CD8-positive, alpha-beta memory T cell (primary cell): ENCODE measurements at places on chromosomes 16 and 17. TPM values are rescaled to one million over a fixed set of nuclear protein-coding genes. Genes with fewer than 3 reads are reported as not detected.

DNA sequence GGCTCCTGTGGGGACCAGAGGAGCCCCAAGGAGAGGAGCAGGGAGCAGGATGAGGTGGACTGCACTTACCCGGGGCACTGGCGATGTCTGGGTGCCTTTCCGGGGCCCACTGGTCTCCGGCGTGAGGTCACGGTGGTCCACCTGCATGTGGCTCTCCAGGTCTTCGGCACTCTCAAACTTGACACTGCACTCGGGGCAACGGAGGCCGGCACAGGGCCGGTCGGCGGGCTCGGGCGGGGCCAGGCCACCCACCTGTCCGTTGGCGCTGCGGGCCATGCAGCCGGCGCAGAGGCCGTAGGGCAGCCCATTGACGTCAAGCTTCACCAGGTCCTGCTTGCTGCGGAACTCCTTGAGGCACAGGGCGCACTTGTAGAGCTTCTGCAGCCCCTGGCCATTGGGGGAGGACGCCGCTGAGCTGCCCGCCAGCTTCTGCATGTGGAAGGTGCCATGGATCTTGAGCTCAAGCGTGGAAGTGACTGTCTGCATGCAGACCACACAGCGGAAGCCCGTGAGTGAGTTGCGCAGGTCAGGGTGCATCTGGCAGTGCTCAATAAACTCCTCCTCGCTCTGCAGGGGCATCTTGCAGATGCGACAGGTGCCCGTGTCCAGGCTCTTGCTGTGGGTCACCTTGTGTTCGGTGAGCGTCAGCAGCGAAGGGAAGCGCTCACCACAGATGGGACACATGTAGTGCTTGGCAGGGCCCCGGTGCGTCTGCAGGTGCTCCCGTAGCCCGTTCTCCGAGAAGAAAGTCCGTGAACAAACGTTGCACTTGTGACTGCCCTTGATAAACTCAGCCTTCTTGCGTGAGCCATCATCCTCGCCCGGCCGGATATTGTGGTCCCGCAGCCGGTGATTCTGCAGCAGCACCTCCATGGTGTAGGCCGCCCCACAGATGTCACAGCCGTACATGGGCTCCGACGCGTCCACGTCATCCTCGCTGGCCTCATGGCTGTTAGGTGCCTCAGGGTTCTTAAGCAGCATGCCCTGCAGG lies 220.0 kb downstream of the ZNF423 start:
- no peaks in the 10 kb centered on the region for H3K27me3 ChIP-seq
- no peaks in the 10 kb centered on the region for H3K36me3 ChIP-seq
- no peak for DNase-seq
- no peak overlapping the region for H3K27ac ChIP-seq

The LRRC37A gene
- polyA plus RNA-seq: 1.1 TPM

DNA sequence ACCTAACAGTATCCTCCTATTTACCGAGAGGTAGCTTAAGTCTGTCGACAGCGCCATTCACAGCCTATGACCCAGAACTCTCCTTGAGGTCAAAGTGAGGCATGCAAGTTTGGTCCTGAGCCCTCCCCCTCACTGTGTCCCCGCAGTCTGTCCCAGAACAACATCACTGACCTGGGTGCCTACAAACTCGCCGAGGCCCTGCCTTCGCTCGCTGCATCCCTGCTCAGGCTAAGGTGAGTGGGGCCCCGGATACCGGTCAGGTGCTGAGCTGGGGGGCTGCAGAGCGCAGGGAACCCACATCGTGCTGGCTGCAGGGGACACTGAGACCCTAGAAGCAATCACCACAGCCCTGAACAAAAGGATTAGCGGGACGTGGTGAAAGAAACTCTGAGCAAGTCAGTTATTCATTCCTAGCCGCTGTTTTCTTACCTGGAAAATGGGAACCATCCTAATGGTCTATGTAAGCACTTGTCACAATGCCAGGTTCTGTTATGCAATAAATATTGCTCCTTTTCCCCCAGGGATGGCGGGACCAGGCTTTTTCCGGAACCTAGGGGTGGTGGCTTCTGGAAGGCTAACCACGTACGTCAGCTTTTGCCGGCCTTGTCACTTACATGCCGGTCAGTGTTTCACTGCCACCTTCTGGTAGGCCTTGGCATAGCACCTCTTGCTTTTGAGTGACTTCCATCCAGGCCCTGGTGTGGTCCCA lies 23.8 kb downstream of the DEXI start:
- no peak overlapping the region for H3K27ac ChIP-seq
- H3K27me3 ChIP-seq: no peaks in the 10 kb centered on the region
- no peaks in the 10 kb centered on the region for H3K36me3 ChIP-seq

The NTN1 gene
- not detected for polyA plus RNA-seq

- no peaks in the 10 kb centered on the region for H3K4me1 ChIP-seq
- H3K27me3 ChIP-seq: peaks cover 10% of the 10 kb centered on the region
- no peaks in the 10 kb centered on the region for H3K36me3 ChIP-seq
- no peak overlapping the region for H3K4me3 ChIP-seq
- H3K27ac ChIP-seq: no peak overlapping the region
Measured at GRCh38 chr16:23175651-23176050, 6.9 kb upstream of the SCNN1G start.

DNA sequence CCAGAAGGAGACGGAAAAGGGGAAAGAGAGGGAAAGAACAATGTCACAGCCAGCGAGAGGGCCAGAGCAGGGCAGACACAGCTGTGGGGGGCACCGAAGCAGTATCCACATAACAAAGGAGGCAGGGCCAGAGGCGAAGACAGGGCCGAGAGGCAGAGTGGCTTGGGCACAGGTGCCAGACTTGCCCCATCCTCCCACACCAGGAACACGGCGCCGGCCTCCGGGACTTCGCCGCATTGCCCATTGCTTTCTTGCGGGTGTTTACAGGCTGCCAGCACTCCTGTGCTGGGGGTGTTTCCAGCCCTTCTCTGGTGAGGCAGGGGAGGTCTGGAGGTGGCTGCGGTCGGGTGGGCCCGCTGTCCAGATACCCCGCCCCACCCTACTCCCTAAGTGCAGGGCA lies 78.0 kb downstream of the ENGASE start:
- no peaks in the 10 kb centered on the region for H3K36me3 ChIP-seq
- H3K27ac ChIP-seq: no peak overlapping the region
- H3K4me3 ChIP-seq: no peak overlapping the region
- H3K27me3 ChIP-seq: peaks cover 4% of the 10 kb centered on the region
- DNase-seq: no peak

DNA sequence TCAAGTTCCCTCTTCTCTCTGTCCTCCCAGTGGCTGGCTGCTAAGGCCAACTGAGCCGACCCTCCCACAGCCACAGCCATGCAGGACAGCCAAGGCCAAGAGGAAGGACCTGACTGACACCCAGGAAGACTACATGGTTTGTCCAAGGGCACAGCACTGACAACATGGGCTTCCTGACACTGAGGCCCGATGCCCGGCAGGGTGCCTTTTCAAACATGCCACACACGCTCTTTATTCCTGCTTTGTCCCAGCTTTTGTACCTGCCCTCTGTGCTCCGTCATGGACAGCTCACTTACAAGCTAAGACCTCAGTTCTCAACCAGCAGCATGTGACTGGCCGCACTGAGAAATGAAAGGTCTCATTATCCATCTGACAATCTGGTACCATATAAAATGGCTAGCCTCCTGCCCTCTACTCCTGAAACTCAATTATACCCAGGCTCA lies 45.8 kb downstream of the TEX2 start:
- no peaks in the 10 kb centered on the region for H3K4me1 ChIP-seq
- no peaks in the 10 kb centered on the region for H3K36me3 ChIP-seq
- no peak for DNase-seq
- H3K27ac ChIP-seq: no peak overlapping the region
- no peaks in the 10 kb centered on the region for H3K27me3 ChIP-seq
- no peak overlapping the region for H3K4me3 ChIP-seq

- no peak for DNase-seq
- no peaks in the 10 kb centered on the region for H3K36me3 ChIP-seq
- no peaks in the 10 kb centered on the region for H3K4me1 ChIP-seq
Measured at GRCh38 chr16:47987136-47987535, 168.7 kb downstream of the ABCC12 start.

GRCh38 chr17:44628243-44629188 lies 27.8 kb upstream of the MEIOC start:
- no peaks in the 10 kb centered on the region for H3K36me3 ChIP-seq
- no peak overlapping the region for H3K27ac ChIP-seq
- no peak for DNase-seq
- H3K4me3 ChIP-seq: no peak overlapping the region
- H3K4me1 ChIP-seq: no peaks in the 10 kb centered on the region

- H3K27me3 ChIP-seq: no peaks in the 10 kb centered on the region
- peaks cover 38% of the 10 kb centered on the region for H3K36me3 ChIP-seq
- DNase-seq: no peak
- H3K27ac ChIP-seq: no peak overlapping the region
- no peaks in the 10 kb centered on the region for H3K4me1 ChIP-seq
Measured at GRCh38 chr17:1899403-1900000, 69.7 kb downstream of the RPA1 start.

DNA sequence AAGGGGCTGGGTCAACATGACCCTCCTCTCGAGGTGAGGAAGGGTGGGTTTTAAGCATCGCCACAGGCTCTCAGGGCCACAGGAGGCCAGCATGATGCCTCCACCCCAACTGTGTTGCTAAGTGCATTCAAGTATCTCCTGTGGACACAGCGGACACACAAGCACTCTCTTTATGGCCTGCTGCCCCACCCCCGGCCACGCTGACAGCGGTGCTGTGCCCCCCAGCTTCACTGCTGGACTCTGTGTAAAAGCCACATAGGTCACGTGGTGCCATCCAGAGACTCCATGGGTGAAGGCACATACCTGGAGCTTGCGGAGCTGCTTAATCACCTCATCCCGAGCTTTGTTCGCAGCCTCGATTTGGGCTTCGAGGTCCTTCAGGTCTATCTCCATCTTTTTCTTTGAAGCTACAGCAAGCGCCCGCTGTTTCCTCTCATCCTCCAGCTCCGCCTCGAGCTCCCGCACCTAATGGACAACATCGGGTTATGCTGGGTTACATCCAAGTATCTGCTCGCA lies 51.5 kb downstream of the NDEL1 start:
- H3K4me3 ChIP-seq: no peak overlapping the region
- H3K36me3 ChIP-seq: peaks cover under 1% of the 10 kb centered on the region
- no peaks in the 10 kb centered on the region for H3K4me1 ChIP-seq
- H3K27me3 ChIP-seq: no peaks in the 10 kb centered on the region

- H3K36me3 ChIP-seq: peaks cover 69% of the 10 kb centered on the region
- H3K4me3 ChIP-seq: no peak overlapping the region
- H3K27ac ChIP-seq: no peak overlapping the region
Measured at GRCh38 chr17:38717139-38717745, 12.2 kb downstream of the MLLT6 start.

- no peak overlapping the region for H3K27ac ChIP-seq
- no peaks in the 10 kb centered on the region for H3K36me3 ChIP-seq
- H3K27me3 ChIP-seq: no peaks in the 10 kb centered on the region
- peaks cover 18% of the 10 kb centered on the region for H3K4me1 ChIP-seq
- H3K4me3 ChIP-seq: no peak overlapping the region
Measured at GRCh38 chr17:82281502-82282238, 8.2 kb upstream of the CSNK1D start.

- DNase-seq: no peak
- no peaks in the 10 kb centered on the region for H3K36me3 ChIP-seq
- no peak overlapping the region for H3K4me3 ChIP-seq
- peaks cover 90% of the 10 kb centered on the region for H3K4me1 ChIP-seq
Measured at GRCh38 chr16:68116256-68116867, 31.2 kb downstream of the NFATC3 start.

DNA sequence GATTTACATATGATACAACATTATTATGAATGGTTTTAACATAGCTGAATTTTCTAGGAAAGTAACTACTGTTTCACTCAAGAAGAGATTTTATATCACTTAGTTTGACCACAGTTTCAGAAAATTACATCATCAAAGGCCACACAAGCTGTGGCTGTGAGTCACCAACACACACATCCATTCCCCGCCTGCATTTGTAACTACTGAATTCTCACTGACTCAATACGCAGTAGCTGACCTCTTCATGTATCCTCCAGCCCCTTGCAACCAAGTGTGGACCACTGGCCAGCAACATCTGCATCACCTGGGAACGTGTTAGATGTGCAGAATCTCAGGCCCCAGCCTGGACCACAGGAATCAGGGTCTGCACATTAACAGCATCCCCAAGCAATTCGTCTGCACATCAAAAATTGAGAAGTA lies 197.6 kb downstream of the XYLT1 start:
- peaks cover 11% of the 10 kb centered on the region for H3K4me1 ChIP-seq
- no peak overlapping the region for H3K27ac ChIP-seq
- H3K4me3 ChIP-seq: no peak overlapping the region
- no peaks in the 10 kb centered on the region for H3K27me3 ChIP-seq
